Esophagus mucosa (tissue), 1 donor: ENCODE measurements at places on chromosomes 13 and 19. TPM values are rescaled to one million over a fixed set of nuclear protein-coding genes. Genes with fewer than 3 reads are reported as not detected.

GRCh38 chr19:48043675-48044258, at the start of gene CABP5:
Gene CABP5, minus strand, starts transcription at chr19:48044079. Its CDS starts 157 bp downstream, at chr19:48043922.
- no peak for ATAC-seq

DNA sequence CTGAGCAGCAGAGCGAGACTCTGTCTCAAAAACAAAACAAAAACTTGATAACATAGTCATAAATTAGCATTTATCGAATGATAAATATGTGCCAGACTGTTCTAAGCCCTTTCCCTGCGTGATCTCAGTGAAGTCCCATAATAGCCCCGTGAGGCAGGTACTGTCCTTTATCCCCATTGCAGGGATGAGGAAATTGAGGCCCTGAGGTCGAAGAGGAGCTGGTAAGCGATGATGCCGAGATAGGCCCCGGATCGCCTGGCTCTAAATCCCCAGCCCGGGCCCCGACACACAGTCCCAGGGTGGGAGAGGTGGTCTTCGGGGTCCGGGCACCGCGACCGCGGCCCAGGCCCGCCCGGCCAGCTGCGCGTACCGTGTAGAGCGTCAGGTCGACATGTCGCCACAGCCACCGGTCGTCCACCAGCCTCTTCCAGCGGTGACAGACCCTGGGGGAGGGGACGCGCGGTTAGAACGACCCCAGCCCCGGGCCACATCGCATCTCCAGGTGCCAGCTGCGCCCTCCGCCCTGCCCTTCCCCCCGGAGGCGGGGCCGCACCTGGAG, 625 bp downstream of the FBXL12 start:
- peak; percentile 2 for ATAC-seq

DNA sequence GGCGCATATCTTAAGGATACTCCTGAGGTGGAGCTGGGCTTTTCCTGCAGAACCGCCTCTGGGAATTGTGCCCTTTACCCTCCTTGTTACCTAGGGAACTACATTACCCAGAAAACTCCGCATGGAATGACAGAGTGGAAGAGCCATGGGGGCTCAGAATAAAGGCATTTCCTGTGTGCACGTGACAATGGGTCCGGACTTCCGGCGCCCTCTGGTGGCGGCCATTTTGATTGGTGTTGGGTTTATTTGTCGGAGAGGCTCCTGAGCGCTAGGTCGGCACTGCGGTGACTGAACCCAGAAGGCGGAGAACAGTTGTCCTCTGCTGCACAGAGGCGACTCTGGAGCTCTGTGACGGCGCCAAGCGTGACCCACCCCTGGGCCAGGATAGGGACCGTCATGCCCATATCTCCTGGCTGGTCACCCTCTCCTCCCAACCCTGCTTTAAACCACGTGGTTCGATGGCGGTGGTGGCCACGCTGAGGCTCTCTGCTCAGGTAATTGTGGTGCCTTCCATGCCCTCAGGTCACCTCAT, at the start of gene ZNF587B:
ZNF587B (plus strand) TSS at position 229 of the 532 bp plus-strand sequence; CDS start at position 459, 230 bp downstream.
- ATAC-seq = peak; percentile 53

DNA sequence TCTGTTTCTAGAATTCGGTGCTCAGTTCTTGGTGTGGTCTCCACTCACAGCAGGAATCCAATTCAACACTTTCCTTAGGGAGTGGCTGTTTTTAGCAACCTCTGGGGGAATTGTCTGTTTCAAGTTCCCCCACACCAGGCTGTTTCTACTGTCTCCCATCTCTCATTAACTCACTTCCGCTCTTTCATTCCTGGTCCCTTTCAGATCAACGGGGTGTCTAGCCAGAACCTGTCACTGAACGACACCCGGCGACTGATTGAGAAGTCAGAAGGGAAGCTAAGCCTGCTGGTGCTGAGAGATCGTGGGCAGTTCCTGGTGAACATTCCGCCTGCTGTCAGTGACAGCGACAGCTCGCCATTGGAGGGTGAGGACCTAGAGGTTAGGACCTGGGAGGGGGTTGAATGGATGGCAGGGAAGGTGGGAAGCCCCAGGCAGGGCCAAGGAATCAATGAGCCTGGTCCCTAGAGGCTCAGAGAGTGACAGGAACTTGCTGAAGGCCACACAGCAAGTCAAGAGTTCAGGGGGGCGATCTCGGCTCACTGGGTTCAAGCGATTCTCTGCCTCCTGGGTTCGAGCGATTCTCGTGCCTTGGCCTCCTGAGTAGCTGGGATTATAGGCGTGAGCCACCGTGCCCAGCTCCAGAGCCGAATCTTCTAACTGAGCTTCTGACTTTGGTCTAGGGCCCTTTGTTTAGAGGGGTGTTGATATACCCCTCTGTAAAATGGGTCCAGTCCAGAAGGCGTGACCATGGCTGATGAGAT, 25.5 kb downstream of the TJP3 start:
- ATAC-seq = no peak

DNA sequence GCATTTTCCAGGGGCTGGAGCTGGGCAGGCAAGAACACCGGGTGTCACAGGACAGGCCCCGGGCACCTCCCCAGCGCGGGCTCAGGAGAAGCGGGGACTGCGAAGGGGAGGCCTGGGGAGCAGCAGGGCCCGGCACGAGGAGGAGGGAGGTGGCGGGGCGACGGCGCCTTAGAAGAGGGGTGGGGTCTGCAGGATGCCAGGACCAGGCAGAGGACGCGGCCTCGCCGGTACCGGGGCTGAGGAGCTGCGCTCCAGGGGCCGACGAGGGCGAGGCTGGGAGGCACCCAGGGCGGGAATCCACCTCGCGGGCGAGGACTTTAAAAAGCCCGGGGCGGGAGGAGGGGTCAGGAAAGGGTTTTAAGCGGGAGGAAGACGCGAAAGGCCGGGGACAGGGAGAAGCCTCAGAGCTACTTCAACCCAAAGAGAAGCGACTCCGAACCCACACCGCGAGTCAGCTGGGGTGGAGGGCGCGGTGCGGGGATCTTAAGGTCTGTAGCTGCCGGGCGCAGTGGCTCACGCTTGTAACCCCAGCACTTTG, 665 bp downstream of the ZNF347 start:
- ATAC-seq = peak; percentile 26

DNA sequence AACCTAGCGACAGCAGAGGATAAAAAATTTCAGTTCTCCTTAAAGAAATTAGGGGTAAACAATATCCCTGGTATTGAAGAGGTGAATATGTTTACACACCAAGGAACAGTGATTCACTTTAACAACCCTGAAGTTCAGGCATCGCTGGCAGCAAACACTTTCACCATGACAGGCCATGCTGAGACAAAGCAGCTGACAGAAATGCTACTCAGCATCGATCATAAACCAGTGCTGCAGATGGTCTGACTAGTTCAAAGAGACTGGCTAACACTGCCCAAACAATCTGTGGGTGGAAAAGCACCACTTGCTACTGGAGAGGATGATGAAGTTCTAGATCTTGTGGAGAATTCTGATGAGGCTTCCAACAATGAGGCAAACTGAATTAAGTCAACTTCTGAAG, 19.9 kb upstream of the ACOD1 start:
- no peak for ATAC-seq

GRCh38 chr13:102978168-102978567, 88.0 kb downstream of the SLC10A2 start:
- no peak for ATAC-seq

GRCh38 chr13:26060357-26060756, 8.5 kb upstream of the SHISA2 start:
- ATAC-seq = no peak

DNA sequence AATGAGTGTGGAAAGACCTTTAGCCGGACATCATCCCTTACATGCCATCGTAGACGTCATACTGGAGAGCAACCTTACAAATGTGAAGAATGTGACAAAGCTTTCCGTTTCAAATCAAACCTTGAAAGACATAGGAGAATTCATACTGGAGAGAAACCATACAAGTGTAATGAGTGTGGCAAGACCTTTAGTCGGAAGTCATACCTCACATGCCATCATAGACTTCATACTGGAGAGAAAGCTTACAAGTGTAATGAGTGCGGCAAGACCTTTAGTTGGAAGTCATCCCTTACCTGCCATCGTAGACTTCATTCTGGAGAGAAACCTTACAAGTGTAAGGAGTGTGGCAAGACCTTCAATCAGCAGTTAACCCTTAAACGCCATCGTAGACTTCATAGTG, 11.7 kb upstream of the ZNF813 start:
- no peak for ATAC-seq

GRCh38 chr13:24716011-24716410, 35.8 kb downstream of the ATP12A start:
- no peak for ATAC-seq

DNA sequence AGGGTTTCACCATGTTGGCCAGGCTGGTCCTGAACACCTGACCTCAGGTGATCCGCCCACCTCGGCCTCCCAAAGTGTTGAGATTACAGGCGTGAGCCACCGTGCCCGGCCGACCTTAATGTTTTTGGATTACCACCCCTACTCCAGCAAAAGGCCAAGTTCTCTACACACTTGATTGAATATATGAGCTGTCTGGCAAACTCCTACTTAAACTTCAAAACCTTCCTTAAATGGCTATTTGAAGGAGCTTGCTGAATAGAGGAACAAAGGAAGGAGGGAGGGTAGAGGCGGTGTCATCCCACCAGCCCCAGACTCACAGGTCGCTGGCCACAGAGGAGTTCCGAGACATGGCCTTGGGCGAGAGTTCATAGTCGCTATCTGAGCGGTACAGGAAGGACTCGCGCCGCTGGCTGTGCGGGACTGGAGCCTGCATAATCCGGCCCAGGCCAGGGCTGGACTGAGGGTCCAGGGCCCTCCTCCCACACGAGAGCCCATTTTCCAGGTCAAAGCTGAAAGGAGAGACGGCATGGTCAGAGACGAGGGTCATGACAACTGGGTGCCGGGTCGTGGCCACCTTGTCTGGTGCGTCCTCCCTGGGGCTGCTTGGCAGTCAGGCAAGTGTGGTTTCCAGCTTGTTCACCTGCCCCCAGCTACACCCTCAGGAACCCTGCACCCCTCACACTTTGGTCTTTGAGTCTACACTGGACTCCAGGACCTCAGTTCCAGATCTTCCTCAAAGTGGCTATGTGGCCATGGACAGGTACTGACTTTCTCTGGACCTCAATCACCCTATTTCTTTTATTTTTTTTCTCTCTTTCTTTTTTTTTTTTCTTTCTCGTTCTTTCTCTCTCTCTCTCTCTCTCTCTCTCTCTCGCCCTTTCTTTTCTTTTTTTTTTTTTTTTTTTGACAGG, 4.2 kb downstream of the PDE4C start:
- no peak for ATAC-seq

DNA sequence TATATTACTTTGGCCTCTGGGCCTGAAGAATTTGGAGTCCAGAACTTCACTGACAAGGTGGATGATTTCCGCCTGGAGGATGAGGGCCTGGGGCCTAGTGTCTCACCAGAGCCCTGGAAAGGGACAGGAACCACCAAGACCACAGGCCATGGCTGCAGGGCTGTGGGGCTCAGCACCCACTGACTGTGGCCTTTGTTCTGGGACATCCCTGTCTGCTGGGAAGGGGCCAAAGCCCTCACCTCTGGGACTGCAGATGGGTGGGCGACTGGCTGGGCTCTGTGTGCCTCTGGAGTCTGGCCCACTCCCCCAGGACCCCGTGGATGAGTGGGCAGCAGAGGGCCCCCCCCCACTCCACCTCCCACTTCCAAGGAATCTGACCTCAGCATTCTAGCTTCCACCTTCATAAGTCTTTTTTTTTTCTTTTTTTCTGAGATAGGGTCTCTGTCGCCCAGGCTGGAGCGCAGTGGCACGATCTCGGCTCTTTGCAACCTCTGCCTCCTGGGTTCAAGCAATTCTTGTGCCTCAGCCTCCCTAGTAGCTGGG, 20.3 kb downstream of the CHST8 start:
- no peak for ATAC-seq

GRCh38 chr13:50460358-50460757, 383.1 kb downstream of the DLEU7 start:
- ATAC-seq = no peak

DNA sequence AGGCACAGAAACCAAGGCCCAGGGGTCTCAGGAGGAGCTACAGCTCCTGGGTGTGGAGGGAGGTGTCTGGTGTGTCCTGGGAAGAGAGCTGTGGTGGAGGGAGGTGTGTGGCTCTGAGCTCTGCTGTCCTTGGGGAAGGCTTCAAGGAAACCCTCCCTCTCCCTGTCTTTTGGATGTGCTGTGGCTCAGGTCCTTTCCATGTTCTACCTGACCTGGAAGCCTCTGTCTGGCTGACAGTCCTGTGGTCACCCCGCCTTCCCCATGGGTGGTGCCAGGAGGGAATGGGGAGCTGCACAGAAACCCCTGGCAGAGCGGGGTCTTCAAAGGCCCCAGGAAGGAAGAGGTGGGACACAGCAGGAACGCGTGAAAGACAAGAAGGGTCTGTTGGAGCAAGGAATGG, 617 bp upstream of the CEACAM7 start:
- ATAC-seq = no peak

GRCh38 chr19:8639821-8640401, 9.5 kb downstream of the NFILZ start:
- no peak for ATAC-seq

DNA sequence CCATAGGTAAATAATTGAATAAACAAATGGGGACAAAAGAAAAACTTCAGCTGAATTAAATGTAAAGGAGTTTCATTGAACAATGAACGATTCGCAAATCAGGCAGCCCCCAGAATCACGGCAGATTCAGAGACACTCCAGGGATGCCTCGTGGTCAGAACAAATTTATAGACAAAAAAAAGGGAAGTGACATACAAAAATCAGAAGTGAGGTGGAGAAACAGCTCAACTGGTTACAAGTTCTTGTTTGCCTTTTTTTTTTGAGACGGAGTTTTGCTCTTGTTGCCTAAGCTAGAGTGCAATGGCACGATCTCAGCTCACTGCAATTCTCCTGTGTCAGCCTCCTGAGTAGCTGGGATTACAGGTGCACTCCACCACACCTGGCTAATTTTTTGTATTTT, 5.7 kb downstream of the ZNF566 start:
- no peak for ATAC-seq

GRCh38 chr13:114101358-114102130, 30.9 kb downstream of the RASA3 start:
- no peak for ATAC-seq

GRCh38 chr19:19532806-19533701, 4.3 kb downstream of the YJEFN3 start:
- no peak for ATAC-seq

DNA sequence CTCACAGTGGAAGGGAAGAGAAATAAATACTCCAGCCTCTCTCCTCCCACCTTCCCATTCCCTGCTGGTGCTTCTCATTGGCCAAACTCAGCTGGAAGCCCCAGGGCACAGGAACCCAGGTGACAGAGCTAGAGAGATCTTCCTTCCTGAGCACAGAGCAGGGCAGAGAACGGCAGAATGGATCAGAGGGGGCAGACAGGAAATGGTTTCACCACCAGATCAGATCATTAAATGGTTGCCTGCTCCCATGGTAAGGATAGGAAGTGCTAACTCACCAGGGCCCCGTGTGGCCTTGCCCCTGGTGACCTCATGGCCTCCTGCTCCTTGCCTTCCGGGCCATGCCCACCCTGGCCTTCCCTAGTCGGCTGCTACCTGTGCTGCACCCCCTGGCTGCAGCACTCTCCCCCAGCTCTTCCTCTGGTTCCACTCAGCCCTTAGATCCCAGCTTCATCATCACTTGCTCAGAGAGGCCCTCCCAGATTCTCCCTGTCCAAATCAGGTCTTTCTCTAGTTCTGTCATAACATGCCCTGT, 108.7 kb downstream of the DPF1 start:
- no peak for ATAC-seq

GRCh38 chr19:49020931-49021895, 2.9 kb downstream of the CGB3 start:
- no peak for ATAC-seq

Gene CNN1
- 8.3 TPM for total RNA-seq

Gene KIR2DL1
- not detected for total RNA-seq

Gene ZNF468
- total RNA-seq = 8.0 TPM

Gene CDK8
- 7.7 TPM for total RNA-seq

Gene PTPRH
- 3.6 TPM for total RNA-seq

Gene RTBDN
- total RNA-seq = not detected

Gene C19orf85
- total RNA-seq = not detected

Gene MEIOSIN
- total RNA-seq = not detected
